Central memory CD4-positive, alpha-beta T cell (primary cell): ENCODE measurements at places on chromosomes 3 and 15.

- no peak for DNase-seq
Measured at GRCh38 chr15:46409841-46410301, 775.0 kb downstream of the SQOR start.

- DNase-seq: no peak
Measured at GRCh38 chr3:114556657-114557213, 262.9 kb downstream of the TIGIT start.

GRCh38 chr3:177994976-177995375 lies 541.3 kb upstream of the KCNMB2 start:
- DNase-seq: no peak

DNA sequence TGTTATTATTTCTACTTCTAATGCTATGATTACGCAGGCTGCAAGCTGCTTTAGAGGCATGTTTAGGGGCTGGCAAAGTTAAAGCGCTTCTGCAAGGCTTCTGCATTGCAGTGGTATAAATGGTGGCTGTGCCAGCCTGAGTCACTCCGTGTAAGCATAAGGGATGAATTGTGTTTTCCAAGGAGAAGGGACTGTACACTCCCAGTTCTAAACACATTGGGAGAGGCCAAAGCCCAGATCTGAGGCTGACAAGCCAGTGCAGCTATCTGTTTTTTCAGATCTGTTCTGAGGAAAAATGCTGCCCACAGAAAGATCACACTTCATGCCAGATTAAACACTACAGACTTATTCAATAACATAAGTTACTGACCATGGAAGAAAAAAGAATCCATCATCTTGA lies 83.8 kb downstream of the PRICKLE2 start:
- no peak for DNase-seq

DNA sequence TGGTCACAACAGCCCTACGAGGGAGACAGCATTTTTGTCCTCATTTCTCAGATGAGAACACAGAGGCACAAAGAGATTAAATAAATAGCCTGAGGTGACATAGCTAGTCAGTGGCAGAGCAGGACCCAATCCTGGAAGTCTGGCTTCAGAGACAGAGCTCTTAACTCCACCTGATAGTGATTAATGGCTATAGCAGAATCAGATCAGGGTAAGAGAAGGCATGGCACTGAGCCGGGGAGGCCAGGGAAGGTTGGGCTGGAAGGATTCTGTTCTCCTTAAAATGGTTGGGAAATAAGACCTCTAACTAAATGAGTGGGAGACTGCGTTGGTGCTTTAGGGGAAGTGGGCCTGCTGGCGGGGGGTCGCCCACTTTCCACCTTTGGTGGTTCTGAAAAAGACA lies 104.5 kb downstream of the VGLL4 start:
- DNase-seq: no peak

DNA sequence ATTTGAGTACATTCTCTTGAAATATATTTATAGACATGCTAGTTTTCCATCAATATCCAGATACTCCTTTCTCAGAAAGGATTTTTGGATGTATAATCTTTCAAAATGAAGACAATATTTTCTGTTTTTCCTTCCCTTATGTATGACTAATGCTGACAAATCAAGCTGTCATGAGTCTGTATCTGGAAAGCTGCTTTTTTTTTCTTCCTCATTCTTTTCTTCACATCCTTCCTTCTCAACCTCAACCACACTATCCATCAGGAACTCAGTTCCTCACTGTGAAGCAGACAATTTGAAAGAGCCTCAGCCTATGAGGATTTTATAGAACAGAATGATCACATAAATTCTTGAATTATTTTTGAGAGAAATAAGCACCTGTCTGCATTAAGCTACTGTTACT lies 335.9 kb upstream of the EPHA6 start:
- no peak for DNase-seq

DNA sequence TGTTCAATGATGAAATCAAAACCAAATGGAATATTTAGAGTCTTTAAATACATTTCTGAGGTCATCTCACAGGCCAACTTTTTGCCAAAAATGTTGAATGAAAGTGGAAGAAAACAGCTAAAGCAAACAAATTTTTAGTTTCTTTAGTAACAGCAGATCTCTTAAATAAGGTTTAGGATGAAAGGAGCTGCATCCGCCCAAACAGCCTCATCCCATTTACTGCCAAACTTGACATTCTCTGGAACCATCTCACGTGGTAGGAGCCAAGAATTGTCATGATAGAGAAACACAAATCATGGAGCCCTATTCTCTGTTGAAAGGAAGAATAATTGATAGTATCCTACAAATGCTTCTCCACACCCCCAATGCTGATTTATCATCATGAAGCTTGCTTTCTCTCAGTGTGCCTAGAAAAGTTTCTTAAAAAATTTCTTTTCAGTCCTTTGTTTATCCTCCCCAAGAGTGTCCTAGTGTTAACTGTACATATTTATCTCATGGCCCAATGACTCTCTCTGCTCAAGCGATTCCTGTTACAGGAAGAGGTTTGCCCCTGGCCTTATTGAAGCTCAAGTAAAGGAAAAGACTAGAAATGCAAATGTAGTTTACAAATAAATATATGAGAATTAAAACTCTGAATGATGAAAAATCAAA lies 23.4 kb downstream of the SLC9A9 start:
- DNase-seq: no peak

- no peak for DNase-seq
Measured at GRCh38 chr15:52016316-52016715, 2.7 kb upstream of the MAPK6 start.

- DNase-seq: no peak
Measured at GRCh38 chr3:79361748-79362378, 405.9 kb downstream of the ROBO1 start.

DNA sequence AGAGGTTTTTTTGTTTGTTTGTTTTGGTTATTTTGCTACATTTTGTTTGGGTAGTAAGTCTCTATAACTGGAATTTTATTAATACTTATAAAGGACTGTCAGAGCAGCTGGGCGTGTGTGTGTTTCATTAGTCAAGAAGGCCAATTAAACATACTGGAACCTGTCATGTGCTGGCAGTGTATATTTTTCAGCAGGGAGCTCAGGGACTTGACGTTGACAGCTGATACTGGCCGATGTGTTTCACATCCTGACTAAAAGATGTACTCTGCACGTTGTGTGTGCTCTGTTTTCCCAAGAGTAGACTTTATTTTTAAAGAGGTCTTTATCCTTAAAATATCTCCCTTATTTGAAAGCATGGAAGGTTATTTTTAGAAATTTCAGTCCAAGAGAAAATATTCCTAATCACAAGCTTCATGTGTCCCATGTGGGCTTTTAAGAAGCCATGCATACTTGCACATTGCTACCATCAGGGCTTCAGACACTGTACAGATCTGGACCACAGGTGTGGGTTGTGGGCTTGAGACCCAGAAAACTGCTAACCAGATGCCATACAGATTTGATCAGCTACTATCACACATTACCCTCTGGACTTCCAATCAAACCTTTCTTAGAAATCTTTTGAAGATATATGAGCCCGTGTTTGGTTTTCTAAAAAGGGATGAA lies 135.9 kb downstream of the FEZF2 start:
- DNase-seq: no peak

GRCh38 chr3:32614956-32615355 lies 44.3 kb upstream of the DYNC1LI1 start:
- DNase-seq: no peak
